ENCODE measurements at places on chromosomes 3 and 15. TPM values are rescaled to one million over a fixed set of nuclear protein-coding genes. Genes with fewer than 3 reads are reported as not detected.
A peak's percentile ranks its signal among the peaks of the same experiment; 100 is the strongest.

DNA sequence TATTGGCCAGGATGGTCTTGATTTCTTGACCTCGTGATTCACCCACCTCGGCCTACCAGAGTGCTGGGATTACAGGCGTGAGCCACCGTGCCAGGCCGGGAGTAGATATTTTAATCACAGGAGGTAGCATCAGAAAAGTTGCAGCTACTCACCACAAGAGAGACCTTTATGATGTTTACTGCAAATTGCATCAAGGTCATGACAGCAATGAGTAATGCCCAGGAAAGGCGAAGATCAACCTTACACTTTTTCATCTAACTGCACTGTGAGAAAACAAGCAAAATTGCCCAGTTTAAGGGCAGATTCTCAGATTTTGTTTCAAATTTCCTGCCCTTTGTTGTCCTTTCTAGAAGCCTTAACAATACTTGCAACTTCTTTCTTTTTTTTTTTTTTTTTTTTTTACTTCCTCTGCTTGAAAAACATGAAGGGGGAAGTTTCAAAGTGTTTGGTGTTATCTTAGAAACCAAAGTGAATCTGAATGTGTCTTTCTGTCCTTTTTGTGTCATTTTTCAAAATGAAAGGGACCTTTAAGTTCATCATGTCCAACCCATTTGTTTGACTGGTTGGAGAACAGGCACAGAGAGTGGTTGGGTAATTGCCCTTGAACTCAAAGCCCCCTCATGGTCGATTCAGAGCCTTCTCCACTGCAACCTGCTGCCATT is 25.0 kb downstream of the TGFBR2 start:
- peak overlapping the region; percentile 63 for H3K4me3 ChIP-seq
- no peaks in the 10 kb centered on the region for H3K27me3 ChIP-seq
- peak overlapping the region; percentile 89 for H3K27ac ChIP-seq

Gene SLC24A5
- total RNA-seq = not detected

Gene PTPRG
- total RNA-seq = 0.21 TPM

Gene HIGD2B
- not detected for total RNA-seq

DNA sequence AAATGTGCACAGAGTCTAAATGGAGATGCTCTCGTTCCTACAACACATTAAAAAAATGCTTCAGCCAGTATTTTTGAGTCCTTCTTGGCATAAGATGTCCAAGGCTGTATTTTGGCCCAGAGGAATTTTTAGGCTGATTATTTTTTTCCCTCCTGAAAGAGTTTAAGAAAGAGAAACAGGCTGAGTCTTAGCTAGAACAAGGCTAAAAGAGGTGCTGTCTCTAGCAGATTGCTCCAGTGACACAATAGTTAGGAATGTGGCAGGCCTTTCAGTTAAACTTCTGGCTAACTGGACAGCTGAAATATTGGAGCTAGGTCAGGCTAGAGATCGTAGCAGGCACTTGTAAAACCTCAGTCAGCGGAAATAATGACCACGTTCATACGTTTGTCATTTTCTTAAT is 271.4 kb upstream of the RARB start:
- no peak overlapping the region for H3K27ac ChIP-seq
- H3K27me3 ChIP-seq = no peaks in the 10 kb centered on the region
- no peaks in the 10 kb centered on the region for H3K36me3 ChIP-seq
- no peak overlapping the region for H3K4me3 ChIP-seq
- no peaks in the 10 kb centered on the region for H3K4me1 ChIP-seq

DNA sequence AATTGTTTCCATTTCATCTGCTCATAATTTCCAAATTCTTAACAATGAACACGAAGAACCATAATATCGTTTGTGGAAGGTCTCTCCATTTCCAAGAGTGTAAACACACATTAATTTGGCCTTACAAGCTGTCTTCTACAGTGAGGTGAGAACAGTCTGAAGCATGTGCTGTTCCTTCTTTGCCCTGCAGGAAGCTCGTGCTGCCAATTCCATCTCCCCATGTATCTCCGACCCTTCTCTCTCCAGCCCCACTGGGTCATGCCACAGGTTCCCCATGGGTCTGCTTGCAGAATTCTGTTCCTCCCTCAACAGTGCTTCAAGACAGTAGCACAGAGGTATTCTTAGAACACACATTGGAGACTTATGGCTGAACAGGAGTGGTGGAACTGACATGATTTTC is 70.5 kb downstream of the CHSY1 start:
- H3K4me1 ChIP-seq = peaks cover 58% of the 10 kb centered on the region
- no peak for DNase-seq
- H3K27me3 ChIP-seq = no peaks in the 10 kb centered on the region
- peaks cover 60% of the 10 kb centered on the region for H3K36me3 ChIP-seq
- peak overlapping the region; percentile 62 for H3K27ac ChIP-seq
- H3K4me3 ChIP-seq = no peak overlapping the region

DNA sequence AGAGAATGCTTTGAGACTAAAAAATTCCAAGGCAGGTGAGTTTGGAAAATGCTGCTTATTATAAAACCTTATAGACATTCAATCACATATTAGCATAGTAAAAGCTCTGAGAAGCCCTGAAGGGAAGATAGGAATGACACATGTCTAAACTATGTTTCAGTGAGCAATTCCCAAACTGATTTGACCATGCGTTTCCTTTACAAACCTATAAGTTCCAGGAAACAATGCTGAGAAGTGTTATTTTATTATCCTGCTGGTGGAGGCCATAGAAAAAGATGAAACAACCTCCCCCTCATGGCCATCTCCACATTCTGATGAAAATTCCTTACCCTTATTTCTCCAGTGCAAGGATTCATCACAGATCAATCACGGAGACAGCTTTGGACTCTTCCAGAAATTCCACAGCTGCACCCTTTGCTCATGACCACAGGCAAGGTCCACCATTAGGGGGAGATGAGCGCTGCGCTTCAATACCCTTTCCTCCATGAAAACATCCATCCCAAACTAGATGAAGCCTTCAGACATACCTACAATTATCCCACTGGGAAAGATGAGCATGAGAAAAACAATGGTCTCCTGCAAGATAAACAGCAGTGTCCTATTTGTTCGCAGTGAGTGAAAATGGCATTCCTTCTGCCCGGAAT is 372.1 kb downstream of the MAGI1 start:
- no peaks in the 10 kb centered on the region for H3K36me3 ChIP-seq
- no peak overlapping the region for H3K27ac ChIP-seq
- H3K4me1 ChIP-seq = no peaks in the 10 kb centered on the region
- no peak overlapping the region for H3K4me3 ChIP-seq
- H3K27me3 ChIP-seq = no peaks in the 10 kb centered on the region

Gene BCHE
- not detected for total RNA-seq

All from activated CD8-positive, alpha-beta memory T cell treated with anti-CD3 and anti-CD28 coated beads, Interleukin-2, amount 10 ng/mL, durations not matched to agents 7 days and 5 days (primary cell).